CD4-positive, alpha-beta memory T cell (primary cell): ENCODE measurements at places on chromosomes 12 and 14. TPM values are rescaled to one million over a fixed set of nuclear protein-coding genes. Genes with fewer than 3 reads are reported as not detected.

The NEUROD4 gene
- not detected for total RNA-seq

The BEST3 gene
- total RNA-seq: not detected

The PTGER2 gene
- 30.2 TPM for total RNA-seq

The ALKBH2 gene
- 14.4 TPM for total RNA-seq

The KRT71 gene
- total RNA-seq: not detected

The TMEM253 gene
- total RNA-seq: not detected

The CDH24 gene
- 1.3 TPM for total RNA-seq

The CD163L1 gene
- total RNA-seq: 1.1 TPM

The SLC41A2 gene
- 3.7 TPM for total RNA-seq

The PTHLH gene
- total RNA-seq: not detected

The SH2B3 gene
- 25.3 TPM for total RNA-seq

The SERPINA12 gene
- not detected for total RNA-seq

The EFS gene
- total RNA-seq: not detected
